ENCODE measurements at places on chromosomes 6 and 20.
A peak's percentile ranks its signal among the peaks of the same experiment; 100 is the strongest.

DNA sequence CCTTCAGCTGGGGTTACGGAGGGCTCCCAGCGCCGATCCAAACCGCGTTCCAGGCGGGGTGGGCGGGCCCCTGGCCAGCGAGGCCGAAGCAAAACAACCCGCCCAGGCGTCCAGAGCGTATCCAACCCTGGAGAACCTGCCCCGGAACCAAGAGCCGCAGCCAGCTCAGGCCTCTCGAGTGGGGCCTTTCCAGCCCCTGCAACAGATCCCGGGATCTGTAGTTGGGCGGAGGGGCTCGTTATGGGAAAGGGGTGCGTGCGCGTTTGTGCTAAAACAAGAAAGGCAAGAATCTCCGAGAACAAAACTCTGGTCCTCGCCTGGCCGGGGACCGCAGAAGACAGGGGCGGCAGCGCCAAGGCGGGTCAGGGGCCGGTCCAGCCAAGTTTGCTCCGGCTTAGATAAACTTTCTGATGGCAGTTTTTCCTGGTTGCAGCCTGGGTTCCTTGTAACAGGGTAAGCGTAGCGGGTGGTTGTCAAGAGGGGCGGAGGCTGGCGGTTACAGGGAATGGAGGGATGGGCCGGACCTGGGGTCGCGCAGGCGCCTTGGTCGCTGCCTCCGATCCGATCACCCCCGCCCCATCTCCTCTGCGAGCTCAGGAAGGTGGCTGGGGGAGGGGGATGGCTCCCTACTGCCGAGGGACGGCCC, 448 bp upstream of the RIN2 start:
- DNase-seq = peak; percentile 94

GRCh38 chr6:111260570-111261298, 173.4 kb downstream of the SLC16A10 start:
- peak; percentile 64 for DNase-seq

GRCh38 chr6:145783796-145784195, 30.8 kb downstream of the FBXO30 start:
- DNase-seq = no peak

DNA sequence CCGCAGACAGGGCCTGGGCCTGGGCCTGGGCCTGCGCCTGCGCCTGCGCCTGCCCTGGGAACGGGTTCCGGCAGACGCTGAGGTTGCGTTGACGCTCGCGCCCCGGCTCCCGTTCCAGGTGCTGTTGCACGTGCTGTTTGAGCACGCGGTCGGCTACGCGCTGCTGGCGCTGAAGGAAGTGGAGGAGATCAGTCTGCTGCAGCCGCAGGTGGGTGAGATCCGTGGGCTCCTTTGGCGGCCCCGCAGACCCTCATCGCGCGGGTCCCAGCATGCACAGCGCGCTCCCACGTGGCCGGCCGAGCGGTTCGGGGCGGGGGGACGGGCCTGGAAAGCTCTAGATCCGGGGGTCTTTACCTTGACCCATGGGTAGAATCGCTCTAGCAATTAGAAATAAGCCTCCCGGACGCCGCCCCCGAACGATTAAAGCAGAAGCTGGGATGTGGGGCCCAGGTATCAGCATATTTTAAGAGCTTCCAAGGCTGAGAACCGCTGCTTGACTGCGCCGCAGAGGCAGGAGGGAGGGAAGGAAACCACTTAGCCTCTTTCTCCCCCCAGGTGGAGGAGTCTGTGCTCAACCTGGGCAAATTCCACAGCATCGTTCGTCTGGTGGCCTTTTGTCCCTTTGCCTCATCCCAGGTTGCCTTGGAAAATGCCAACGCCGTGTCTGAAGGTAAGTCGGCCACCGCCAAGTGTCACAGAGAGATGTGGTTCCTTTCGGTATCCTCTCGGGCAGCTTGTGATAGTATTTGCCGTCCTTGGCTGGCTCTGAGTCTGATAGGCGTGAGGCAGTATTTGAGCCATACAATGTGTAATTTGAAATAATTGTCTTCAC, 508 bp downstream of the NOP56 start:
- no peak for DNase-seq

GRCh38 chr6:109523478-109523877, 40.5 kb upstream of the ZBTB24 start:
- peak; percentile 91 for DNase-seq

DNA sequence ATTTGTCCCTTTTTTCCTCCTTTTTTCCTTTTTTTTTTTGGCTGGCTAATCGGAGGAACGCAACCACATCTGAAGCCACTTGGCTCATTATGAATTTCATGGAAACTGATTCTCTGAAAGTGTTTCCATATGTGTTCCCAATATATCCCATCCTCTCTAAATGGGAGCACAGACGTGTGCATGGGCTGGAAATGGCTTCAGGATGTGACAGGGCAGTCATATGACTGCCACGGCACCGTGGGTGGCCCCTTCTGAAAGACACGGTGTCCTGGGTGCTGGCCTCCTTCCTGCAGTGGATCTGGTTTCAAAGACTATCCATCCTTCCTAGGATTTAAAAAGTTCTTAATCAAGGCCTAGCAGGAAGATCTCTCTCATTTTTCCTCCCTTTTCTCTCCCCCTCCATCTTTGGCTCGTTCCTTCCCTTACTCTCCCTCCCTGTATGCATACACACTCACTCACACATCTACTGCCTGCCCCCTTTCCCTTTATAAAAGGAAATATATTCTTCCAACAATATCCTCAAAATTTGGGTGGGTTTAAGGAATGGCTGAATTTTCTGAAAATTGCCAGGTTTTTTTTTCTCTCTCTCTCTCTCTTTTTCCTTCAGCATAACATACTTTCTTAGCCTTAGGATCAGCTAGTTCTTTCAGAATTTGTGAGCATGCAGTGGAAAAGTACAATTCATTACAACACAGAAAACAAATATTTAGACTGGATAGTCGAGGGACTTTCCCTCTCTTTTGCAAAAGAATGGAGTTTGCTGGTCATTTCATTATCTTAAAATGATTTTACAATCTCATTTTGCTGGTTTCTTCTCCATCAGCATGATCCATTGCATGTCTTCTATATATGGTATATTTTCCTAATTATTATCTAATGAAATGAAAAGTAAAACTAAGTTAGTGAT, 161.2 kb upstream of the SUPT3H start:
- no peak for DNase-seq

DNA sequence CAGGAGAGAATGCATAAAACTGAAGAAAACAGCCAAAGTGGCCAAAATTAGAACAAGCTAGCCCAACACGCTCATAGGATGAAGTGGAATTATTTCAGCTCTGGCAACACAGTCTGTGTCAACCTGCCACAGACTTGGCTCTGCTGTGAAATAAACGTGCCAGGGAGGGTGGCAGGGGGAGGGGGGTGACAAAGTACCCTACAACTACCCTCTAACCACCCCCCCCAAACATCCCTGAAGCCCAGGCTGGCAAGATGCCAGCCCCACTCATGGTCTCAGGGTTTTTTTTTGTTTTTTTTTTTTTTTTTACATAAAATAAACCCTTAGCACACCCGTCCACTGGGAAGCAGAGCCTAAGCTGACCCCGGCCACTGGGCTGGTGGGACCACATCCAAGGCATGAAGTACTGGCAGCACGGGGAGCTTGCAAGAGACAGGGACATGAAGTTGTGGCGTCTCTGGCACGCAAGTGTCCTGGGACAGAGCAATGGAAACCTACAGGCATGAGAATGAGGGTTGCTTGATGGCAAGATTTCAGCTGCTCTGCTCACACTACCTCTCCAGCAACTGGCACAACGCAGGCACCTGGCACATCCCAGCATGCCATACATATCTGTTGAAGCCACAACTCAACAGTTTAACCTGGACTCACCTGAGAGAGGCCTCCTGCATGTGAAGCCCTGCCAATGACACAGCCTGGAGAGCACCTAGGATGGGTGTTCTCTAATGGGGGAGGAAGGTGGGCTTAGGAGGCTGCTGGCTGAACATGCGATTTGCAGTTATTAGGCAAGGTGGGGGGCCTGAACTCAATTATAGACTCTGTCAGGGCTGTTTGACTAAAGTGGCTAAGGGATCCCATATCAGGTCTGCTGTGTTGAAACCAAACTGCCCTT, 76.4 kb downstream of the TRAM2 start:
- no peak for DNase-seq

DNA sequence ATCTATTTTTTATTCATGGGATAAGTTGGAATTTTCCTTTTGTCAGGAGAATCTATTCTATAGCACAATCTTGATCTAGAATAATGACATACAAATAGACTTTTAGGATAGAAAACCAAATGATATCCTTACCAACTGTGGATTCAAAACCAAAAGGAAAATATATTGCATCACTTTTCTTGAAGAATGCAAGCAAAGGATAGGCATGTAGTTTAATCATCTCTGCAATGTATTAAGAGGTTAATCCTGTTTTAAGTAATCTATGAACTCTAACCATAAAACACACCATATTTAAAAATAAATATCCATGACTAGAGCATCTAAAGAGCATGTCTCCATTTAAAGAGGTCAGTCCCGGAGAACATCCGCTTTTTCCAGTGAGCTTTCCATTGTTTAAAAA, 106.7 kb upstream of the CNKSR3 start:
- no peak for DNase-seq

- peak; percentile 68 for DNase-seq
Observed at GRCh38 chr6:45959534-45960145, 56.0 kb downstream of the CLIC5 start.

DNA sequence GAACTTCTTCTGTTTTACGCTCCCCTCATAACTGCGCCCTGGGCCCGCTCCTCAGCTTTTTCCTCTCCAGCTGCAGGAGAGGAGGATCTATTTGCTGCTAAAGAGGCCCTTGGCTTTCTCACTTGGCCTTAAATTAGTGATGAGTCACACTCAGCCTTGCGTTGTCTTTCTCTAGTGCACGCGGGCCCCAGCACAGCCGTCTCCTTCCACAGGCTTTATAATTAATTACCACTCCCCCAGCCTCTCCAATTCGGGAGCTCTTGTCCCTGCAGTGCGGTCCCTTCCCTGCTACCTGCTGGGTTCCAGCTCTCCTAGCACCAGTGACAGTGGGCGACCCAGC, 25.2 kb downstream of the PACSIN1 start:
- peak; percentile 36 for DNase-seq

DNA sequence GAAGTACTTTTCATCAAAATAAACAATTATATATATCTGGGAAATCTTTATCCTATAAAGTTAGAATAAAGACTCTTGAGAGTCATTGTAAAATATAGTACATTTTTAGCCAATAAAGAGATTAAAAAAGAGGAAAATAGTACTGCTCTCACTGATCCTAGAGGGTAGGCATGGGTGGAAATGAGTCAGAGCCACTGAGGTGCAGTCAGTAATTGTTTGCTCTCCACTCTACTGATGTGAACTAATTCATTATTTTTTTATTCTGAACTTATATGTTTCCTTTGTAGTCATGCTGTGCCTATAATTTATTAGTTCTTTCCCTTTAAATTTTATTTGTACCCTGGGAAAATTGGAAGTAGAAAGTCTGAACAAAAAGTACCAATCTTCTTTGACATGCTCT, 1359.4 kb upstream of the GJE1 start:
- DNase-seq = peak; percentile 56

- no peak for DNase-seq
Observed at GRCh38 chr20:14820771-14821170, 483.4 kb upstream of the FLRT3 start.

- DNase-seq = no peak
Observed at GRCh38 chr20:52076164-52076563, 115.4 kb downstream of the ZFP64 start.

DNA sequence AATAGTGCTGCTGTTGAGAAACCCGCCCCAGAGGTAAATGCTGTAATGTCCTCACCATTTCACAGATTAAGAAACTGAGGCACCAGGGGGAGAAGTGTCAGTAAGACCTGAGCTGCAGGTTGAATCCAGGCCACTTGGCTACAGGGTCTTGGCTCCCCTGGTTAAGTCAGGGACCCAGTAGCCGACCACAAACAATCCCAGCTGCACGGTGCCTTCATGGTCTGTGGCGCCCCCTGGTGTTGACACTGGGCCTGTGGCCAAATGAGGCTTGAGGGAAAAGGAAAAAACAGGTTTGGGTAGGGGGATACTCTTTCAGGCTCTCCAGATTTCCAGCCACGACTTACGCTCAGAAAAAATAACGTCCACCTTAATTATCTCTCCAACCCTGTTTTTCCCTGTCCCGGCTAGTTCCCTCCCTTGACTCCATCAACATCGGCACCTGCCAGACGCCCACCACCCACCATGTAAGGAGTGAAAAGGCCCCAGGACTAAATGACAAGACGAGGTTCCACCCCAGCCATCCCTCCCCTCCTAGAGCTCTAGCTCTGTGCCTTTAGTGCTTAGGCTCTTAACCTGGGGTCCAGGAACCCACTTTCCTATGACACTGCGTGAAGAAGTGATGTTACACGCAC, 47.7 kb upstream of the POLR1H start:
- DNase-seq = peak; percentile 12

DNA sequence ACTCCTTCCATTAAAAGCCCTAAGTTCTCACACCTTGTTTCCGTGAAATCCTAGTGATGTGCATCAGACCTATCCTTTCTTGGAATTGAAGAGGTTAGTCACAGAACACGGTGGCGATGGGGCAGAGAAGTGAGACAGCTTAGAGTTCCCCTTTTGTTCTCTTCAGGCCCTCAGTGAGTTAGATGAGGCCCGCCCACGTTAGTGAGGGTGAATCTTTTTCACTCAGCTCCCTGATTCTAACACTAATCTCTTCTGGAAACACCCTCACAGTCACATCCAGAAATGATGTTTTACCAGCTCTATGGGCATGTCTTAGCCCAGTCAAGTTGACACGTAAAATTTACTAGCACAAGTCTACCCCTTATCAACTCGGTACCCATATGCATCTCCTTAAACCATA, 172.7 kb upstream of the NOX3 start:
- no peak for DNase-seq

DNA sequence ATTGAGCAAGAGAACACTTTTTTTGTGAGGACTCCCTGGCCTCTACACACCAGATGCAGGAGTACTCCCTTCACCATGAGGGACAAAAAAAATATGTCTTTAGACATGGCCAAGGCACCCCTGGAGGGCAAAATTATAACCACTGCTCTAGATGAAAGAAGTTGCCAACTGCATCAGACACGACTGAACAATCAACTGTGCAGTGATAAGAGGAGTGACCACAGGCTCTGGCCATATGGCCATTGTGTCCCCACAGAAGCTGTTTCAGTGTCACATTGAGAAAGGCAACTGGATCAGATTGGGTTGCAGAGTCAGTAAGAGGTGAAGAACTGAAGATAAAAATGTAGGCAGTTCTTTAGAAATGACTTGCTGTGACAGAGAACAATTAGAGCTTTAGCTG, 85.7 kb downstream of the C6orf118 start:
- no peak for DNase-seq

Measured in M059J (cell line).